ENCODE measurements at places on chromosomes 11 and 22.

DNA sequence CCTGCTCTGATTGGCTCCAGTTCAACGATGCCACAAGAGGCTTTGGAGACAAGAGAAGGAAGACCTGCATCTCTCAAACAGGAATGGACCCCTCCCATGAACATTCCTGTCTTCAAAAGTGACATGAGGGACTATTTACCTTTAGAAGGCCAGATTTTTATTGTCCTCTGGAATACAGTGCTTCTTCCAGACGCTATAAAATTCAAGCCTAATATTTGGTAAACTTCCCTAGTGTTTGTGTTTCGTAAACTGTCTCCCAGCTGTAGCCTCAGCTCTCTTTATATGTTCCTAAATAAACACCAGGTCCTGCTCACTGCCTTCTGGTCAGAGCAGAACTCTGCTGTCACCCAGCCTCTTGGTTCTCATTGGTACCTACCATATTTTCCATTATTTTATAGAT lies 157.8 kb downstream of the CCDC34 start:
- DNase-seq, result no peak

GRCh38 chr11:38867338-38867737 lies 2269.3 kb upstream of the RAG2 start:
- DNase-seq, result no peak

DNA sequence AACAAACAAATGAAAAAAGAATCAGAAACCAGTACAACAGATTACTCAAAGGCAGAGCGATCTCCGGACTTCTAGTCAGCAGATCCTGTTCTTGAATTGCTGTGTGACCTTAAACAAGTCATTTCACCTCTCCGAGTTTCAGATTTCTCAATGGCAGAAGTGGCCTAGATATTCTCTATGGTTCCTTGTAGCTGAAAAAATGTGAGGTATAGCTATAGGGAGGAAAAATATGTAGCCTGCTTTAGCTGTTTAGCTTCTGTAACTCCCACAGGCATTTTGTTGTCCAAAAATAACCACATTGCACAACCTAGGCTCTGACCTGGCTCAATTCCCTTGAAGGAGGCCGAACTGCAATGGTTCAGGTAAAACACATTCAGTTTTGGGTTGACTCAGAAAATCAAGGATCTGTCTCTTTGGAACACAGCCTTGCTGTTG lies 100.7 kb downstream of the DBX1 start:
- no peak for DNase-seq

GRCh38 chr11:24046731-24047130 lies 450.1 kb upstream of the LUZP2 start:
- no peak for DNase-seq

DNA sequence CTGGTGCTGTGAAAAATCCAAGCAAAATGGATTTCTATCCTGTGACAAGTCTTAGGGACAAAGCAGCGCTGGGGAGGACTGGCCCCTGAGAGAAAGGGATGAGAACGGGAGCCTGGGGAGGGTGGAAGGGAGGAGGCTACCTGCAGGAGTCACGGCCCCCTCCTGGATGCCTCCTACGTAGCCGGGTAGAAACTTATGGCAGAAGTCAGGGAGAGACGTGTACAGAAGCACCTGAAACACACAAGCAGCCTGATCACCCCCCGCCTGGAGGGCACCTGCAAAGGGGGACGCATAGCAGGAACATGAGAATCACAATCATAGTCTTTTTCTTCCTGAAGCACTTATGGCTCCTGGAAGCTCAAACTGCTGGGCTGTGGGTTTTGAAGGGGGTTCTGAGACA lies 6.1 kb downstream of the DHCR7 start:
- DNase-seq, result no peak

- DNase-seq, result no peak
Observed at GRCh38 chr22:46087336-46087690, 63.0 kb upstream of the PPARA start.

DNA sequence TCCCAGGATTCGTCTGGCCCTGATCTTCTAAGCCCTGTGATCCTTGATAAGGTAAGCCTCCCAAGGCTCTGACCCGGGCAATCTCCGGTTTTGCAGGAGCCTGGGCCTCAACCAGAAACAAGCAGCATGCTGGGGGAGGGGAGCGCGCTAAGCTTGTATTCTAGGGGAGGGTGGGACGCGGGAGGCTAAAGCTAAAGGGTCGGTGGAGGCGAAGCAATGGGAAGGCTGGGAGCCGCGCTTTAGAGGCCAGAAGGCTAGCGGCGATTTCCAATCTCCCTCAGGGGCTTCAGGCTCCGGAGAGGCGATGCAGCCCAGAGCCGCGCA lies 753 bp downstream of the PTPN5 start:
- no peak for DNase-seq

DNA sequence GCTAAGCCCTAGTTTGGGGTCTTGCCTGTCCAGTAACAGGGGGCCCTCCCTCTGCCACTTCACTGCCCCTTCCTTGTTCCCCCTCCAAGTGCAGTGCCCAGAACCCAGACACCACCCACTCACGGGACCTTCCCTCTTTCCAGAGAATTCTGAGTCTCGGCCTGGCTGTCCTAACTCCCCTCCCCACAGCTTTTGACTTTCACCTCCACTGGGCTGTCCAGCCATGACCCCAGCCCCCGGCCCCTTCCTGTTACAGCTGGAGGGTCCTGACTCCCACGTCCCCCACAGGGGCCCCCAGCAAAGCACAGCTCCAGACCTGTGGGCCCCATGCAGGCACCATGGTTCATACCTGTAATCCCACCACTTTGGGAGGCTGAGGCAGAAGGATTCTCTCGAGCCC lies 71.5 kb downstream of the BRD1 start:
- no peak for DNase-seq

GRCh38 chr11:76747153-76747914 lies 35.8 kb upstream of the TSKU start:
- DNase-seq, result no peak

GRCh38 chr22:44335903-44336803 lies 23.4 kb upstream of the SHISAL1 start:
- DNase-seq, result no peak

GRCh38 chr11:87425391-87425790 lies 387.7 kb downstream of the TMEM135 start:
- no peak for DNase-seq

Data from inflammatory macrophage treated with lipopolysaccharide for 1 hour (primary cell).